Neuronal stem cell (in vitro differentiated cells): ENCODE measurements at places on chromosomes 6 and 20.

- no peak for DNase-seq
Observed at GRCh38 chr20:38827770-38828281, 22.3 kb downstream of the PPP1R16B start.

GRCh38 chr20:46139266-46139889 lies 21.3 kb downstream of the CD40 start:
- DNase-seq, result no peak

DNA sequence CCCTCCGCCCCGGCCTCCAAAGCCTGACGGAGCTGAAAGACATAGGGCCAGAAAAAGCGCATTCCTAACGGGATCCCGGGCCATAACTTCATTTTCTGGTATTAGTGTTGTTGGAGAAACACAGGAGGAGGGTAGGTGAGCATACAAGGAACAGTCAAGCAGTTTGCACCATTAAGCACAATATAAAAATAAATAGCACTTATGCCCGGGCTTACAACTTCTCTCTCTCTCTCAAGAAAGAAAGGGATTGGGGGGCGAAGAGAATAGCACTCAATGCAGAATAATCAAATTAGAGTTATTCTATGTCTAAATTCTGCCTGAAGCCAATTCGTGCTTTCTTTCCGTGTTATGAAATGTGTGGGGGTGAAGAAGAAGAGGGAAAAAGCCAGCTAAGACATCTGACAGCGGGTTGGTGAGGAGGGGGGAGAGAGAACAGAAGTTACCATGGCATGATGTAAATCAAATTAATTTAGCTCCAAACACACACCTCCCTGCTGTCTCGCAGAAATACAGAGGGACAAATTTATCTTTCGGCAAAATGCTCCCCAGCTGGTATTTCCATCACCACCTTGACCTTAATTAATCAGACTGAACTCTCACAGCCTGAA lies 508 bp upstream of the METTL24 start:
- DNase-seq, result no peak

DNA sequence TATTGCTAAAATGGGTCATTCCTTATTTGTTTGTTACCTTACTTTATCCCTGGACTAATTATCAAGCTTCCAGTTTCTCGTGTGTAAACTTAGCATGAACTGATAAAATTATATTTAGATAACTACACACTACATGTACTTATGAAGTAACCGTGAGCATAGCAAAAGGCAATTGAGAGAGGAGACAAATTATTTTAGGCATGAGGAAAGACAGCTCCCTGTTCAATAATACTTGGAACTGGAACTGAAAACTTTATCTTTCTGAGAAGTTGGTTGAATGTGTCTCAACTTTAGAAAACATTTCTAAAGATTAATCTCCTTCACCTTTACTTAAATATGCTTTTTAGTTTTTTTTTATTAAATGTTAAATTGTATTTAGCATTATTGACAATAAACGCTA lies 11.4 kb downstream of the CRISP3 start:
- DNase-seq, result no peak

DNA sequence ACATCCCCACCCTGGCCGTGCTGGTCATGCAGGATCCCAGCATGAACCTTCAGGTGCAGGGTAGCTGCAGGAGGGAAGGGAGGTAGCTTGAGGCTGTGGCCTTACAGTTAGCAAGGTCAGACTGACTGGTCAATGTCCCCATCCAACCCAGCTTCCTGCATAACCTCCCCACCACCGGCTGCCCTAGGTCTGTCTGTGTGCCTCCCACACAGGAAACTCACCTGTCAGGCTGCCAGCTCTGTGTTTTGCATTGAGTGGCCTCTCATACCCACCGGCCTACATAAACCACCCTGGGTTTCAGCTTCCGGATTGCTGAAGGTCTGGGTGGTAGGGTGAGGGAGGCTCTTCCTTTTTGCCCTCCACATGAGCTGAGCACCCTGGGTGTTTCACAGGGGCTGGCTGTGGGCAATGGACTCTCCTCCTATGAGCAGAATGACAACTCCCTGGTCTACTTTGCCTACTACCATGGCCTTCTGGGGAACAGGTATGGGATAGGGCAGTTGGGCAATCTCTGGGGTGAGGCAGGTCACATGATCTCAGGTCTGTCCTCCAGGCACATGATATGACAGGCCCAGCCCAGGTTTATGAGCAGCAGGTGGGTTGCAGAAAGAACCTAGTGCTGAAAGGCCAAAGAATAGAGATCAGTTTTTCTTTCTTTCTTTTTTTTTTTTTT lies 1.8 kb downstream of the CTSA start:
- no peak for DNase-seq

DNA sequence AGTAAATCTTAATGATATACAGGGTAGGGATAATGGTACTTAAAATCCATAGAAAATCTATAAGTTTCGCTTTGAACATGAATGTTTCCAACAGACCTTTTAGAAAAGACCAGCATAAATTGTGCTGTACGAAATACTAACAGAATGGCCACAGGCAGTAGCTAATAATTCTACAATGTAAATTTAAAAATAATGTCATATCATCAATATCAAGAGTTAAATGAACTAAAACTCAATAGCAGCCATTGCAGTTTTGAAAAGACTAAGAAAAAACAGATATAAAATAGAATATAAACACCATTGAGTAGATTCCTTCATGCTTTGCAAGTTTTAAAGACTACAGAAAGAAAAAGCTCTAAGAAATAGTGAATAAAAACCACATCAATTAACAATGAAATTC lies 14.7 kb downstream of the TBC1D32 start:
- DNase-seq, result no peak
